CD4-positive, alpha-beta T cell treated with Interleukin-1 beta for 1 hour (primary cell): ENCODE measurements at places on chromosomes 7 and 10.

- DNase-seq: no peak
These were observed 176.4 kb downstream of the THSD7A start for GRCh38 chr7:11655642-11656041.

GRCh38 chr7:145152589-145152988, 316.7 kb upstream of the TPK1 start:
- DNase-seq: no peak

DNA sequence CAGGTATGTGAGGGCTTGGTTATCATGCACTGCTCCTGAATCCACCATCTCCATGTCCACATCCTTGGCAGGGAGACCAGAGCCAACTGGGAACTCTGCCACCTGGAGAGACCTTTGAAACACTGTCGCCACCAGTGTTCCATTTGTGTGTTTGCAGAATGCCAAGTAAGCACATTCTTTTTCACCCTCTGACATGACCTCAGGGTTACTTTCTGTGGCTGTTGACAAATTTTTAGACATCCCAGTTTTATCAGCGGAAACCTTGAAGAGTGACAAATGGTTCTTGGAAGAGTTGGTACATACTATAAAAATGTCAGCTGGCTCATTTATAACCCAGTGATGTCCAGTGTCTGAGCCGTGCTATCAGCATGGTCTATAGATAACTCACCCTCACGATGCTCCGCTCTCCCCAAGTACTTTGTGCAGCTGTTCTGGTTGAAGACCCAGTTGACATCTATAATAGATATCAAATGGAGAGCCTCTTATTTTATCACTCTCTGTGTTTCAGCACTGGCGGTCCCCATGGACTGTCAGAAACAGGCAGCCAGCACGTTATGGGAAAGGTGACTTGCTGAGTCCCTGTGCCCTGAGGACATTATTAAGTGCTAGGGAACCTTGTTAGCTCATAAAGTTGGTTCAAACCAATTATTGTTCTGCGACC, 563.1 kb upstream of the GALNT17 start:
- no peak for DNase-seq

DNA sequence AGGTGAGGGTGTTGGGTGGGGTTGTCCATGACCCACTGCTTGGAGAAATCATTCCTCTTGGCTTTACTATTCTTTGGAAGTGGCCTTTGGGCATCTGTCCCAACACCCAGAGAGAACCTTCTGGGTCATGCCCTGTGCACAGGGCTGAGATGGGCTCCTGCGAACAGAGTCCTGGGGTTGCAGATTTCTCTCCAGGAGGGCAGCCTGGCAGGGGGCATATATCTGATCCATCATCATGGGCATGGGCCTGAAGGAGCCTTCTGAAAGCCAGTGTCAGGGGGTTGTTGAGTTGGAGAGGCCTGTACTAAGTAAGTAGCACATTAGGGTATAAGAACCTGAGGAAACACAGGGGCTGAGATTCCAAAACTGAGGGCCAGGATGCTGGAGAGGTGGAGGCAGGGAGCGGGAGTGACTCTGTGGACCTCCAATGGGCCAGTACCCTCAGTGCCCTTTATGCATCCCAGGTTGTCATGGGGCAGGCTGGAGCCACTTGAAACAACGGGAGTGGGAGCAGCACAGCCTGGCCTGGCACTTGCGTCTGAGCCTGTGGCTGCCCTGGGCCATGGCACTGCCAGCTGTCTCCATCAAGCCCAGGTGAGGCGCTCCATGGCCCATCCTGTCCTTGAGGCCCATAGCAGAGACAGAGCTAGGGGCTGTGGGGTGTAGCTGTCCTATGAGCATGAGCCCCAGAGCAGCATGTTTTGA, 203.7 kb downstream of the GRID1 start:
- DNase-seq: no peak

- DNase-seq: no peak
These were observed 674 bp downstream of the AMZ1 start for GRCh38 chr7:2688409-2689342.

DNA sequence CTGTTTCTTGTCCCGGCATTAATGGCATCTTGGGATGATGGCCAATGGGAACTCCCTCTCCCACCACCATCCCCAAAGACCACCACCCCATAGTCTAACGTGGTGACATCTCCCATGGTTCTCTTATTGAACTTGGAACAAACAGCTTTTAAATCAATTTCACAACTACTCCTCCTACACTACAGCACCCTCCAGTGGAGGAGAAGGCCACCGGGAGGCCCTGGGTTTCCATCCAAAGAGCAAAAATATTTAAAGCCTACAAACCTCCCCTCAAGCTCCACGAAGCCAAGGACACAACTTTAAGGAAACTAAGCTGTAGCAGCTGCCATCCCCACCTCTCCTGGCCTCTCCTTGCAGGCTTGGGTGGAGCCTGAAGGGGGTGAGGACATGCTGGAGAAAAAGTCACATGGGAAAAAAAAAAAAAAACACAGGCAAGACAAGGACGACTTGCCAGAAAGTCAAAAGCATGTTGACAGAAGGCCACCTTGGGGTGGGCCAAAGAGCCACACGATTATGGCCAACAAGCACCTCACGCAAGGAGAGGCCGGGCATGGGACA, 94.0 kb upstream of the LANCL2 start:
- DNase-seq: no peak

GRCh38 chr10:18650404-18650997, 886 bp downstream of the NSUN6 start:
- no peak for DNase-seq

- no peak for DNase-seq
These were observed 54.7 kb upstream of the BICC1 start for GRCh38 chr10:58457761-58458616.

- DNase-seq: no peak
These were observed 35.8 kb upstream of the NPSR1 start for GRCh38 chr7:34622182-34622581.

- no peak for DNase-seq
These were observed 46.9 kb downstream of the PITRM1 start for GRCh38 chr10:3125527-3126170.

DNA sequence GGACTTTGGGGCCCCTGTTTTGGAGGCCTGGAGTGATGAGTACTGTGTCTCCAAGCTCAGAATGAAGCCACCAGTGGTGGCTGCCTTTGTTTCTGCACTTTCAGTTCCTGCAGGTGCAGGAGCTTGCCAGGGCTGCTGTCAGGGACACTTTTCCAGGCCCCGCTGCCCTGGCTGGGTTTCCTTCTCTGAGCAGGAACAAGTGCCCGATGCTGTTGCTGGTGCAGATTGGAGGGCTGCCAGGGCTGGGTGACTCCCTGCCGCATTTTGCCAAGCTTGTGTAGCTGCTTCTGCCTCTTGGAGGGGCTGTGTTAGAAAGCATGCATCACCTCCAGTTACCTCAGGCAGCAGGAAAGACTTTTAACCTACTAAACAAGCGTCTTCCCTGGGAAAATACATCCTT, 211.1 kb downstream of the MGMT start:
- no peak for DNase-seq

DNA sequence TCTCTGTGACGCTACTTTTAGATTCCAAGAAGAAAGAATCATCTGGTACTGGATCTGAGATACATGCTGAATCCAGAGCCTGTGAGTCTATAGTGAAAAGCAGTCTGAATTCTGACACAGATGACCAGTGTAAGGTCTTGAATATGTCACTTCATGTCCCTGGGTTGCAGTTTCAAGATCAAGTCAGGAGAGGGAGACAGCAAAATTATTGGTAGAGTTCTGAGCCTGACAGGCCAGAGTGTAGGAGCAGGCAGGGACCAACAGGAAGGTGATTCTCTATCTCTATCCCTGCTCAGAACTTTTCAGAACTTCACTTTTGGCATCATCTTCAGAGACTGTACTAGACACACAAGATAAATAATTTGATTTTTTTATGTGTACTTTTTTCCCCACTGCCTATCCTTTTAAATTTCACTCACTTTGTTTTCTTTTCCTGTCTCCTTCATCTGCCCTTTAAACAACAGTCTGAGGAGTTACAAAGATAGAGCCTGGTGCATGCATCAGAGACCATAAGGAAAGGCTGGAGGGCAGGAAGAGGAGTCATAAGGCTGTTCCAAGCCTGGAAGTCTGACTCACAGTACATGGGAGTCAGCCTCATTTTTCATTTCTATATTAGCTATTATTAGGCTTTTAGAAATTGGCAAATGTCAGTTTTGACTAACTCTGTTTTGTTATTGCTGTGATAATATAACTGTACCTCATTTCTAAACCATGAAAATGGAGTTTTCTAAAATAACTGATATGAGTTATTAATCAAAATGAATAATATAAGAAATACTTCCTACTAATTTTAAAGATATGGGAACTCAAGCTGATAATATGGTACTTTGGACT, 120.2 kb upstream of the TMEM229A start:
- DNase-seq: no peak

DNA sequence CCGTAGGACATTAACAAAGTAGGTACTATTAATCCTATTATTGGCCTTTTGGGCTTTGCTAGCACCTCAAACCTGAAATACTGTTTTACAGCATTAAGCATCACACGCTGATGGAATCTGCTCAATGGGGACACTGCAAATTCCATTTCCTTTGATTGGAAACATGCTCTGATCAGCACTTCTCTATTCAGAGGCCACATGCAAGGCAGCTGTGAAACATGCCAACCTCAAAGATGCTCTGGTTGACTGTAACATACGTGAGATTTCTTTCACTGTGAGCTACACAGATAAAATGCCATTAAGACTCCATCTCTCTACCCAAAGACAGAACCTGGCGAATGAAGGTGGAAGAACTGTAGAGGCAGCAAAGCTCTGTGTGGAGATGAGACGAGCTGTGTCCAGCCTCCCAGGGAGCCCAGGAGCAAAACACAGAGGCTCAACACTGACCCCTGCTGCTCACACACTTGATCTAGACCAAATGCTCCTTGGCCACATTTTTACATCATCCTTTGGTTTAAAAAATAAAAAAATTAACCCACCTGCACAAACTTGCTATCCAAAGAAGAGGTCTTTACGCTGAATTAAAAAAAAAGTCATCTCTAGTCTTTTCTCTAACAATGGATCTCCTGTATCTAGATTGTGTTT, 8.0 kb downstream of the RSU1 start:
- DNase-seq: peak; percentile 44

- DNase-seq: no peak
These were observed 26.5 kb upstream of the SPOCK2 start for GRCh38 chr10:72114706-72115450.

DNA sequence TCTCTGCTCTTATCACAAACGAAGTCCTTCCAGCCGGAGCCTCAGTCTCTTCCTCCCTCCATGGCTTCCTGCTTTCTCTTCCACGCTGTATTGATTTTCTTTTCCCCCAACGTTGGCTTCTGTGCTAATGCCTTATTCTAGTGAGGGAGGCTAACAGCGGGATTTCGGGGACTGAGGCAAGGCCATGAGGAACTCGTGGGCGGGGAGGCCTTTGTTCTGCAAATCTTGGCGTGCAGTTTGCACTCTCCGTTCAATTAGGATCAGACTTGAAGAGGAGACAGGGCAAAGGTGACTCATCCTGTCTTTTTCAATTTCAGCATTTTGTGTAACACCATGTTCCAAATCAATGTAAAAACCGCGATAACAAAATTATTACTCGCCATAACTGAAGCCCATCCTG, 25.3 kb downstream of the EN2 start:
- DNase-seq: no peak

GRCh38 chr10:48309711-48310226, 3.3 kb downstream of the MAPK8 start:
- no peak for DNase-seq
